ENCODE measurements at places on chromosomes 2 and 18. TPM values are rescaled to one million over a fixed set of nuclear protein-coding genes. Genes with fewer than 3 reads are reported as not detected.

DNA sequence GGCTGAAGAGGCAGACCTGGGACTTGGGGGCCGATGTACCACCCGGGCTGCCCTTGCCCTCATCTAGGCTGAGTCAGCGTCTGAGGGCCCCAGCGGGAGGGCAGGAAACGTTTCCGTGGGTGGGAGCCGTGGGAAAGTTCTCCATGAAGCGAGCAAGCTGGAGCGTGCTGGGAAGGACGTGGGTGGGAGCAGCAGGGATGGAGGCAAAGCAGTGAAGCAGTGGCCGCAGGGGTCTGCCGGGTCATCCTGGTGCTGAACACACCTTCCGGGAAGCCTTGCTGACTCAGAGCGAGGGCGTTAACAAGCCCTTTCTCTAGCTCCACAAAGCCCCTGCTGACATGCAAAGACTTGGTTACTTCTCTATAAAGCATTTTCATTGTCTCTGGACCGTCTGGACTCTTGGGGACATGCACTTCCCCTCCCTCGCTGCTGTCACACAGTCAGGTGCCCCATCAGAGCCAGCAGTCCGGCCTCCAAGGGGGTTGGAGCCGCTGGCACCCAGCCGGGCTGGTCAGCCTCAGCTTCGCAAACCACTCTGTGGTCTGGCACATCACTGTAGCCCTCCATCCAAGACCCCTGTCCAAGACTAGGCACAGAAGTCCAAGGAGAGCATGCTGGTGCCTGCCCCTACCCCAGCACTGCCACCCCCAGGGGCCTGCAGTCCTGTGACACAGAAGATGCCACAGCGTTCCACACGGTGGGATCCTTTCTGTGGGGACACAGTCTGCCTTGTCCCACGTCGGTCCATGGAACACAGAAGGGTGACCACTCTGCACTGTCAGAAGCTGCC, 115.1 kb upstream of the GPC1 start:
- H3K4me1 ChIP-seq, result no peaks in the 10 kb centered on the region
- no peaks in the 10 kb centered on the region for H3K27me3 ChIP-seq
- no peak overlapping the region for H3K4me3 ChIP-seq
- H3K27ac ChIP-seq, result no peak overlapping the region

Gene TMEFF2
- total RNA-seq, result not detected

DNA sequence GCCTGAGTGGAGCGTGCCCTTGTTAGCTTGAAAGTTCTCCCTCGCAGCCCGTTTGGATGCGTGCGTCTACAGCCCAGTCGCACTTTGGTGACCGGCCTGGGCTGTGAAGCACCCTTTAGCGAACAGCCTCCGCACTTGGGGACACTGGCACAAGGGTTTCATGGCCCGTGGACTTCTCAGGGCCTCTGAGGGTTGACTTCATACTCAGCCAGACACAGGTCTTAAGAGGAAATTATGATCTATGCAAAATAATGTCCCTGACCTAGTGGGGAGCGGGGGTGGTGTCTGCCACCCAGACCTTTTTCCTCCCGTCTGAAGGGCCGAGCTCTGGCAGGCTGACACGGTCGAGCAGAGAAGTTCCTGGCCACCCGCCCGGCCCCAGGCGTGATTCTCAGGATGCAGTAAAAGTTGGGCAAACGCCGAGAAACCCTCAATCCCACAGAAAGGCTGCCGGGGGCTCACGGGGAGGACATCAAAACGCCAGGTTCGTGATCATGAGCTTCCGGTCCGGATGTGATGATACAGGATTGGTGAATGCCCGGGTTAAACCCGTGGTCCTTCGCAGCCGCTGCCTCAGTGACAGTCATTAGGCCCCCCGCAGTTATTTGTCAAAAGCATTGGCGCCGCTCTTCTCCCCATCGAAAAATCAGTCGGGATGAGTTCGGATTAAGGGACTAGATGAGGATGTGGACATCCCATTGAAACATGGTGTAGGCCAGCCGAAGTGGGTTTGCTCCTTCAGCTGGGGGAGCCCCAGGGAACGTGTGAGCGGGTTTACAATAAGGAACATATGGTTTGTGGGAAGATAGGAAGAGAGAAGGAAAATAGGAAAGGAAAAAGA, 3.6 kb upstream of the PAX3 start:
- DNase-seq, result no peak
- no peaks in the 10 kb centered on the region for H3K4me1 ChIP-seq
- H3K4me3 ChIP-seq, result no peak overlapping the region
- peaks cover 14% of the 10 kb centered on the region for H3K27me3 ChIP-seq
- no peak overlapping the region for H3K27ac ChIP-seq
- no peaks in the 10 kb centered on the region for H3K36me3 ChIP-seq

GRCh38 chr2:75833386-75833785, 122.7 kb upstream of the GCFC2 start:
- H3K4me3 ChIP-seq, result no peak overlapping the region
- no peak for DNase-seq
- H3K36me3 ChIP-seq, result no peaks in the 10 kb centered on the region
- H3K27me3 ChIP-seq, result no peaks in the 10 kb centered on the region
- H3K27ac ChIP-seq, result no peak overlapping the region

GRCh38 chr18:34947711-34948125, 93.5 kb upstream of the MAPRE2 start:
- no peak overlapping the region for H3K4me3 ChIP-seq
- no peak for DNase-seq
- no peak overlapping the region for H3K27ac ChIP-seq
- H3K27me3 ChIP-seq, result no peaks in the 10 kb centered on the region
- no peaks in the 10 kb centered on the region for H3K36me3 ChIP-seq

DNA sequence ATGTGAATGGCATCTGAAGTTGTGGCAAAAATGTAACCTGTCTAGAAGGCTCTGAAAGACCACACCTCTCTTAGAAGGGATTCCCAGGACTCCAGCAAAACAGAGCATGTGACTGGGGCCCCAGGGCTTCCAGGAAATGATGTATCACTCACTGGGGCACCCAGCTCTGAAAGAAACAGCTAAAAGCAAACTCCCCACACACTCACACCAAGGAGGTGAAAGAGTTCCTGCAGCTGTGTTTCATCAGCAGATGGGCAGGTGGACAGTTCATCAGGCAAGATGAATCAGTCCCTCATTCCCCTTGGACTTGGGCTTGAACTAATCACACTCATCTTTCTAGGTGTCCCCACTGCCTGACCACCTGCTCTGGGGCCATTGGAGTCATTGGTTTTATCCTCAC, 76.2 kb downstream of the CCBE1 start:
- DNase-seq, result no peak
- H3K27ac ChIP-seq, result no peak overlapping the region
- no peaks in the 10 kb centered on the region for H3K36me3 ChIP-seq
- no peaks in the 10 kb centered on the region for H3K4me1 ChIP-seq
- no peak overlapping the region for H3K4me3 ChIP-seq

Gene ANKRD30B
- not detected for total RNA-seq

- DNase-seq, result no peak
- no peaks in the 10 kb centered on the region for H3K27me3 ChIP-seq
- no peak overlapping the region for H3K27ac ChIP-seq
- no peaks in the 10 kb centered on the region for H3K4me1 ChIP-seq
- no peak overlapping the region for H3K4me3 ChIP-seq
Observed at GRCh38 chr2:1207962-1208510, 205.2 kb upstream of the TPO start.

DNA sequence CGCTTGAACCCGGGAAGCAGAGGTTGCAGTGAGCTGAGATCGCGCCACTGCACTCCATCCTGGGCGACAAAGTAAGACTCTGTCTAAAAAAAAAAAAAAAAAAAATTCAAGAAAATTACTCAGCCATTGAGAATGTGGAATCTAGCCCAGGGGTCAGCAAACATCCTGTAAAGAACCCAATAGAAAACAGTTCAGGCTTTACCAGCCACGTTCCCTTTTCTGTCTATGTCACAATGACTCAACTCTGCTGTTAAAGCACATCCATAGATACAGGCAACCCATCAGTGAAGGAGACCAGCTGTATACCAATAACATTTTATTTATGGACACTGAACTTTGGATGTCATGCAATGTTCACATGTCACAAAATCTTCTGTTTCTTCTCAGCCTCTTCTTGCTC, 435.6 kb upstream of the GYPC start:
- no peaks in the 10 kb centered on the region for H3K27me3 ChIP-seq
- no peak for DNase-seq
- H3K27ac ChIP-seq, result no peak overlapping the region
- H3K4me1 ChIP-seq, result no peaks in the 10 kb centered on the region
- no peaks in the 10 kb centered on the region for H3K36me3 ChIP-seq

Gene UGT1A10
- not detected for total RNA-seq
